Activated CD4-positive, alpha-beta memory T cell treated with anti-CD3 and anti-CD28 coated beads, Interleukin-2, amount 10 ng/mL, durations not matched to agents 7 days and 5 days (primary cell): ENCODE measurements at places on chromosomes 1 and 21. TPM values are rescaled to one million over a fixed set of nuclear protein-coding genes. Genes with fewer than 3 reads are reported as not detected.

The LCE1D gene
- total RNA-seq, result not detected

The FAM72B gene
- total RNA-seq, result 28.9 TPM

The OR6K3 gene
- not detected for total RNA-seq

The KRTAP19-3 gene
- not detected for total RNA-seq

The PRR9 gene
- not detected for total RNA-seq

The GRIK3 gene
- total RNA-seq, result not detected

The FAM72A gene
- total RNA-seq, result 34.1 TPM

The ZNF683 gene
- 0.18 TPM for total RNA-seq

The GNB1 gene
- 428 TPM for total RNA-seq

The COL16A1 gene
- not detected for total RNA-seq

The SPRR2B gene
- not detected for total RNA-seq

The SLAMF1 gene
- total RNA-seq, result 106 TPM

DNA sequence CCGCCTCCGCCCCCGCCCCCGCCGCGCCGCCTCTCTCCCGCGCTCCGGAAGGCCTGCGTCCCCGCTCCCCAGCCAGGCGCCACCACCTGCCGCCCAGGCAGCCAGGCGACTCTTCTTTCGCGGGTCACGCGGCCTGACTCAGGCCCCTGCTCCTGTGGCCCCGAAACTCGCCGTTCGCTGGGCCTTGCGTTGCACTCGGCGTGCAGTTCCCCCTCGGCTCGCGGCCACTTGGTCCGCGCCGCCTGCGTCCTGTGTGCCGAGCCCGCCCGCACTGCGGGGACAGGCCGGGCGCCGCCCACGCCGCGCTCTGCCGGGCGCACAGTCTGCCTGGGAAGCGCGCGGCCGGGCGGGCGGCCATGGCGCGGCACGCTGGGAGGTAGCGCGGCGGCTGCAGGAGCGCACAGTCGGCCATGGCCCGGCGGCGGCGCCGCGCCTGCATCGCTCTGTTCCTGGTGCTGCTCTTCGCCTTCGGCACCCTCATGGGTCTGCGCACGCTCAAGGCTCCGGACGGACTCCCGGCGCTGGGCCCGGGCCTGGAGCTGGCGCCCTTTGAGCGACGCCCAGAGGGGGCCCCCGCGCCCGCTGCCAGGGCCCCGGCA lies at the start of gene MANEAL:
TSS of gene MANEAL (plus strand) at position 75 of the 599 bp plus-strand sequence. CDS start at position 411, 336 bp downstream.
- peak within 1 kb of the TSS; percentile 63 for H3K4me3 ChIP-seq
- H3K27ac ChIP-seq, result no peak within 1 kb of the TSS
- H3K4me1 ChIP-seq, result peaks cover 13% of the 10 kb centered on the region
- peaks cover 38% of the 10 kb centered on the region for H3K27me3 ChIP-seq

DNA sequence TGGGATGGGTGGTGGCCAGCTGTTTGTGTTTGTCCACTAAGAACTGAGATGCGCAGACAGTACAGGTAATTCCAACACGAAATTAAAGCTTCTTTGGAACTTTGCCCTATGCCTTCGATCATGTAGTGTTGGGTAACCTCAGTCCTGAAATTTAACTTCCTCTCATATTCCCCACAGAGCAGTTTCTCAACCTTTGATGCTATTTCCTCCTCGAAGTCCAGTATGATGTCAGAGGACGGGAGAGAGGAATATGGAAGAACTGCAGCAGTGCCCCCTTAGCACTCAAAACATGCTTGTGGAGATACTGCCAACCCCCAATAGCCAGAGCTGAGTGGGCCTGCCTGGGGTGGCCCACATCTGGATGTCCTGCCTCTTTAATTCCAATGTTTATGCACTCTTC lies 3.6 kb downstream of the LPAR3 start:
- peaks cover 43% of the 10 kb centered on the region for H3K4me1 ChIP-seq
- no peaks in the 10 kb centered on the region for H3K36me3 ChIP-seq
- H3K27me3 ChIP-seq, result peaks cover 26% of the 10 kb centered on the region
- no peak for DNase-seq
- no peak overlapping the region for H3K4me3 ChIP-seq

DNA sequence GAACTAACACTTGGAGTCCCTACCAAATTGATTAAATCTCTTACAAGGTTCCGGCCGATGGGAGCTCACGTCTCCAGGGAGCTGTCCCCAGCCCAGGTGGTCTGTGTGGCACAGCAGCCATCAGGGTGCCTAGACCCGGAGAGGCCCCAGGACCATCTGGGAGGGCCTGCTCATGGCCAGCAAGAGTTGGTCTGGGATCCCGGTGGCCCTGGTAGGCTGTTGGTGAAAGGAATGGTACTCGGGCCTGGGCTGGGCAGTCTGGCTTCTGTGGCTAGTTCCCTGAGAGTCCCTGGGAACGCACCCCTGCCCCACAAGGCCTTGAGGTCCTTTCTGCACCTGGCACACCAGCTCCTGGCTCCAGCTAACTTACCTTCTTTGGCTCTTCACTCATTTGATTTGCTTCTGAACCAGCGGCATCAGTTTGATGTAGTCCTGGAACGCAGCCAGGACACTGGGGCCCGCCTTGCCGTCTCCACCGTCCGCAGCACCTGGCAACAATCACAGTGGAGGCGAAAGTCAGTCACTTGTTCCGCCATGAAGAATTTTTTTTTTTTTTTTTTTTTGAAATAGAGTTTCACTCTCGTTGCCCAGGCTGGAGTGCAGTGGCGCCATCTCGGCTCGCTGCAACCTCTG lies 62.5 kb downstream of the SCCPDH start:
- H3K27me3 ChIP-seq, result no peaks in the 10 kb centered on the region
- no peak overlapping the region for H3K27ac ChIP-seq
- no peak overlapping the region for H3K4me3 ChIP-seq
- H3K4me1 ChIP-seq, result peaks cover 2% of the 10 kb centered on the region

DNA sequence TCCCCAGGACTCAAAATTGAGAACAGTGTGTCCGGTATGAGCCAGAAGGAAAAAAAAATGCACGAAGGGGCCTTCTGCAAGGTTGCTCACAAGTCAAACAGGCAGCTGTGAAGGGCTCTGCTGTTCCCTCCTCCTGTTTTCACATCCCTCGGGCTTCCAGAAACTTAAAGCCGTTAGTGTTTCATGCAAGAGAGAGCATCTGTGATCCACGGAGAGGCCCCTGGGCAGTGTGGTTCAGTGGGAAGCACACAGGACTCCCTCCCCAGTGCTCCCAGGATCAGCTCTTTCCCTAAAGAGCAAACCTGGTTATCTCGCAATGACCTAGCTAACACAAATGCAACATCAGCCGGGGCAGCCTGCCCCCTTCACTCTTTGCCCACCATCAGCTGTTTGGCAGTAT lies 2.9 kb upstream of the MATN1 start:
- H3K36me3 ChIP-seq, result no peaks in the 10 kb centered on the region
- no peak overlapping the region for H3K27ac ChIP-seq
- H3K27me3 ChIP-seq, result no peaks in the 10 kb centered on the region
- H3K4me3 ChIP-seq, result no peak overlapping the region

GRCh38 chr21:31531967-31532366 lies 127.5 kb upstream of the SOD1 start:
- H3K36me3 ChIP-seq, result no peaks in the 10 kb centered on the region
- no peak for DNase-seq
- peaks cover 15% of the 10 kb centered on the region for H3K4me1 ChIP-seq
- H3K27me3 ChIP-seq, result no peaks in the 10 kb centered on the region
- H3K4me3 ChIP-seq, result no peak overlapping the region
- no peak overlapping the region for H3K27ac ChIP-seq

DNA sequence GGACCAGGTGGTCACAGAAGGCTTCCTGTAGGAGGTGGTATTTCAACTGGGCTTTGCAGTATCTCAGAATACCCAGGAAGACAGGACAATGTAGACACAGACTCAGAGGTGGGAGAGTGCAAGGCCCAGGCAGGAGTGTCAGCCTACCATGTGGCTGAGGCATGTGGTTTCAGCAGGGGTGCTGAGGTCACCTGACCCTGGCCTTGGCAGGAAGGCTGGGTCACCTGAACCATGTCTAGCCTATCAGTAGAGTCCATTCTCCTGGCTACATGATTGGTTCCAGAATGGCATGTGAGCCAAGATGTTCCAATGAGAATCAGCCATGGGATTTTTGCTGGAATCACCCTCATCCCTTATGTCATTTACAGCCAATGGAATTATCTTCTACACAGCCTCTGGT lies 169.4 kb downstream of the ACTL8 start:
- H3K4me1 ChIP-seq, result no peaks in the 10 kb centered on the region
- no peak for DNase-seq
- H3K36me3 ChIP-seq, result no peaks in the 10 kb centered on the region
- H3K4me3 ChIP-seq, result no peak overlapping the region

DNA sequence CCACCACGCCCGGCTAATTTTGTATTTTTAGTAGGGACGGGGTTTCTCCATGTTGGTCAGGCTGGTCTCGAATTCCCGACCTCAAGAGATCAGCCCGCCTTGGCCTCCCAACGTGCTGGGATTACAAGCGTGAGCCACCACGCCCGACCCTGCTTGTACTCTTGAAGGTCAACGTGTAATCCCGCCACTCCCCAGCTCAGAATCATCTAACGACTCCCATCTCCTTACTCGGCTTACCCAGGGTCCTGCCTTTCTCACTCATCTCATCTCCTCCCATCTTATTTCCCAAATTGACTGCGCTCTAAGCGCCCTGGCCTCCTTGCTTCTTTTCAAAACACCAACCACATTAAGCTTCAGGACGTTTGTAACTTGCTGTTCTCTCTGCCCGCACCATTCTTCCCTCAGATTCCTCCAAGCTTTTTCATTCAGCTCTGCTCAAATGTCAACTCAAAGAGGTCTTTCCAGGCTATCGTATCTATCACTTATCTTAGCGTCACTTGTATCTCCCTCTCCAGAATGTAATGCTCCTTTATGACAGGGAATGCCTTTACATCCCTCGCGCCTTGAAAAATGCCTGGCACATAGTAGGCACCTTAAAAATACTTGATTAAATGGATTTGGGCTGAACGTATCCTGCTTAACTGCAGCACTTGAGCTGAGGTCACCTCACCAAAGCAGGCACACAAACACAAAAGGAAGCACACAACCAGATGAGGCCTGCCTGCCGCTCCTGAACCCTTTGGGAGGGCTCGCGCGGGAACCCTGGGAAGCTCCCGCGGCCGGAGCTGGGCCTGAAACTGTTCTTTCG lies 1.4 kb upstream of the USP1 start:
- peak overlapping the region; percentile 98 for H3K27ac ChIP-seq
- H3K36me3 ChIP-seq, result peaks cover 23% of the 10 kb centered on the region
- H3K27me3 ChIP-seq, result no peaks in the 10 kb centered on the region
- DNase-seq, result no peak

- H3K36me3 ChIP-seq, result peaks cover 3% of the 10 kb centered on the region
- DNase-seq, result no peak
- no peak overlapping the region for H3K27ac ChIP-seq
- peaks cover 29% of the 10 kb centered on the region for H3K4me1 ChIP-seq
- peaks cover 9% of the 10 kb centered on the region for H3K27me3 ChIP-seq
These were observed 21.4 kb upstream of the SPSB1 start for GRCh38 chr1:9271283-9271682.

- no peaks in the 10 kb centered on the region for H3K27me3 ChIP-seq
- peaks cover 8% of the 10 kb centered on the region for H3K36me3 ChIP-seq
- H3K4me1 ChIP-seq, result peaks cover 37% of the 10 kb centered on the region
- peak overlapping the region; percentile 4 for H3K4me3 ChIP-seq
- DNase-seq, result no peak
These were observed 6.5 kb upstream of the SLX9 start for GRCh38 chr21:44933199-44933917.

- H3K27me3 ChIP-seq, result no peaks in the 10 kb centered on the region
- no peaks in the 10 kb centered on the region for H3K4me1 ChIP-seq
- H3K36me3 ChIP-seq, result no peaks in the 10 kb centered on the region
- no peak overlapping the region for H3K4me3 ChIP-seq
- H3K27ac ChIP-seq, result no peak overlapping the region
These were observed 415.7 kb upstream of the DAB1 start for GRCh38 chr1:57839526-57839925.

GRCh38 chr1:186985889-186986491 lies 157.2 kb downstream of the PLA2G4A start:
- DNase-seq, result no peak
- H3K4me1 ChIP-seq, result no peaks in the 10 kb centered on the region
- peaks cover 4% of the 10 kb centered on the region for H3K27me3 ChIP-seq
- no peak overlapping the region for H3K27ac ChIP-seq

- DNase-seq, result no peak
- no peaks in the 10 kb centered on the region for H3K27me3 ChIP-seq
- H3K36me3 ChIP-seq, result no peaks in the 10 kb centered on the region
- peaks cover 3% of the 10 kb centered on the region for H3K4me1 ChIP-seq
- H3K27ac ChIP-seq, result no peak overlapping the region
These were observed 91.8 kb downstream of the UCHL5 start for GRCh38 chr1:192967211-192967877.

GRCh38 chr21:37619464-37619974 lies 252.9 kb downstream of the DYRK1A start:
- no peaks in the 10 kb centered on the region for H3K36me3 ChIP-seq
- H3K27ac ChIP-seq, result no peak overlapping the region
- H3K4me1 ChIP-seq, result no peaks in the 10 kb centered on the region
- no peak for DNase-seq
- H3K4me3 ChIP-seq, result no peak overlapping the region
- peaks cover 11% of the 10 kb centered on the region for H3K27me3 ChIP-seq

GRCh38 chr21:46666941-46667740 lies 31.7 kb downstream of the PRMT2 start:
- H3K4me3 ChIP-seq, result peak overlapping the region; percentile 72
- H3K27ac ChIP-seq, result no peak overlapping the region
- peaks cover 11% of the 10 kb centered on the region for H3K4me1 ChIP-seq
- peaks cover 8% of the 10 kb centered on the region for H3K36me3 ChIP-seq
- H3K27me3 ChIP-seq, result peaks cover 32% of the 10 kb centered on the region
- DNase-seq, result no peak

DNA sequence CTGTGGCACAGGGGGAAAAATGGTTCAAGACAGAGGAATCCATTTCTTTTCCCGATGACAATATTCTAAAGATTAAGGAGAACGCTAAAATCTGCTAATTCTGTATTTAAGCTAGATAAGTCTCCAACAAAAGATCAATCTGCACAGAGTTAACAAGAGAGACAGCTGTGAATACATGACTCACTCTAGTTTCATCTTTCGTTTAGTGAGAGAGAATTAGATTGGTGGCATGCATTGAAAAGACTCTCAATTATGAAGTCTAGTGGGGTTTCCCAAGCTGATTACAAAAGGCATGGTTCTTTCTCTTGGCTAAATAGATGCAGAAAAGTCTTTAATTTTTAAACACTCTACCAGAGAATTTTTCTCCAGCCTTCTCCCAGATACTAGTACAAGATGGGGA lies 34.4 kb downstream of the CAPN9 start:
- H3K27ac ChIP-seq, result no peak overlapping the region
- no peak overlapping the region for H3K4me3 ChIP-seq
- no peak for DNase-seq

DNA sequence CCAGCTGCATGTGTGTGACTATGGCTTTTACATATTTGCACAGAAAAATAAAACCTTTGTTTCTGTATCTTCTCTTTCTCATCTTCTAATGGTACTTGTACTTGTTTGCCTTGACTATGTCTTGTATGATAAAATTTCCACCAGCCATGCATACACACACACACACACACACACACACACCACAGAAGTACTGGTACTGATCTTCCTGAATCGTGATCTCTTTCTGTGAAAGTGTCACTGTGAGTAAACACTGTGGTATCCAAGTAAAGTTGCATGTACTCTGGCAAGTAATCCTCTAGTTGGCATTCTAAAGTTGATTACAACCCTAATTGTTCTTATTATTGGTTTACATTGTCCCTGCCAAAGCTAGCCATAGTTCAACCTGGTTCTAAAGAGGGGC lies 176.7 kb downstream of the CRB1 start:
- H3K4me1 ChIP-seq, result no peaks in the 10 kb centered on the region
- peaks cover 2% of the 10 kb centered on the region for H3K27me3 ChIP-seq
- H3K36me3 ChIP-seq, result no peaks in the 10 kb centered on the region
- H3K4me3 ChIP-seq, result no peak overlapping the region
- H3K27ac ChIP-seq, result no peak overlapping the region
- no peak for DNase-seq

- H3K4me1 ChIP-seq, result no peaks in the 10 kb centered on the region
- H3K27ac ChIP-seq, result no peak overlapping the region
- no peak for DNase-seq
- H3K4me3 ChIP-seq, result no peak overlapping the region
These were observed 256.6 kb upstream of the RGS18 start for GRCh38 chr1:191901651-191902050.
